ENCODE measurements at places on chromosomes 7 and 10.

DNA sequence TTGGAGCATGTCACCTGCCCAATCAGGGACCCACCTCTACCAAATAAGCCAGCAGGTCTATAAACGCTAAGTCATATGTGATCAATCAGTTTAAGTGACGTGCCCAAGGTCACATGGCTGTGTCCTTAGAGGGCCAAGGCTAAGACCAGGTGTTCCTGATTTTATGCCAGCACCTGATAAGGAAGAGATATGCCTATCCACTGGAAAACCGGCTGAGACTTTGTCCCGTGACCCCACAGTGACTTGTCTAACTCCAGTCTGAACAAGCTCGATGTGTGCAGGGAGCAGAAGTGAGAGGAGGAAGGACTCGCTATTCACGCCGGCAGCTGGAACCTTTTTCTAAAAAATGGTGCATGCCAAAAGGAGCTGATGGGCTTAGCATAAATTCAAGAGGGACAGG is 57.0 kb downstream of the PRKAG2 start:
- DNase-seq: no peak

DNA sequence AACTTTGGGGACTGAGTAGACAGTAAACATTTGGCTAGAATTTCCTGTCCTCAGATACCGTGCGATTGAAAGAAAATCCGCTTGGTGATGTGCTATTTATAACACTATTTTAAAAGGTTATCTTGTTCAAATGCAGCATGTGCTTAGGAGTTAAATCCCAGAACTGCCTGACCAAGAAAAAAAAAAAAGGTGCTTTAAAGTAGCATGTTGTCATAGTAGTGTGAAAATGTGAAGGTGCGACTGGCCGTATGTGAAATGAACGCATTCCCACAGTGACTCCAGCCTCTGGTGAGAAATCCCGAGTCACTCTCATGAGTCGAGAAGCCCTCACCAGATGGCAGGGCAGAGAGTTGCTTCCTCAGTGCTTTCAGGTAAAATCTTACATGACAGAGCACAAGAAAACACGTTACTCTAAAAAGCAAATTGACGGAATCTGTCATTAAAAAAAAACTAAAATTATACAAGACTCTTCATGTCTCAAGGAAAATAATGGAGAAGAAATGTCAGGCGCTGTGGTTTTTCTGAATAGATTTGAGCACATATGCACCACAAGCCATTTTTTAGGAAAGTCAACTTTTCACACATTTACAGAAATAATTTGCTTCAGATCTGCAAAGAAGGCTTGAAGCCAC is 18.4 kb upstream of the KLF6 start:
- no peak for DNase-seq

GRCh38 chr10:63013755-63014154 is 119.4 kb upstream of the NRBF2 start:
- no peak for DNase-seq

GRCh38 chr7:156038345-156038744 is 226.1 kb upstream of the SHH start:
- DNase-seq: no peak

DNA sequence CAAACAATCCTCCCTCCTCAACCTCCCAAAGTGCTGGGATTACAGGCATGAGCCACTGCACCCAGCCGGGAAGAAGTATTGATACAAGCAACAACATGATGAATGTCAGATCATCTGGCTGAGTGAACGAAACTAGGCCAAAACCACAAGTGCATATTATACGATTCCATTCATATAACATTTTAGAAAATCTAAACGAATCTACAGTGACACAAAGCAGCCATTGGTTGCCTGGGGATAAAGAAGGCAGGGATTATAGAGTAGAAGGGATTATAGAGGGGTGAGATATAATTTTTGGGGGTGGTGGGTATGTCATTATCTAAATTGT is 11.5 kb upstream of the RHBDD2 start:
- DNase-seq: no peak

DNA sequence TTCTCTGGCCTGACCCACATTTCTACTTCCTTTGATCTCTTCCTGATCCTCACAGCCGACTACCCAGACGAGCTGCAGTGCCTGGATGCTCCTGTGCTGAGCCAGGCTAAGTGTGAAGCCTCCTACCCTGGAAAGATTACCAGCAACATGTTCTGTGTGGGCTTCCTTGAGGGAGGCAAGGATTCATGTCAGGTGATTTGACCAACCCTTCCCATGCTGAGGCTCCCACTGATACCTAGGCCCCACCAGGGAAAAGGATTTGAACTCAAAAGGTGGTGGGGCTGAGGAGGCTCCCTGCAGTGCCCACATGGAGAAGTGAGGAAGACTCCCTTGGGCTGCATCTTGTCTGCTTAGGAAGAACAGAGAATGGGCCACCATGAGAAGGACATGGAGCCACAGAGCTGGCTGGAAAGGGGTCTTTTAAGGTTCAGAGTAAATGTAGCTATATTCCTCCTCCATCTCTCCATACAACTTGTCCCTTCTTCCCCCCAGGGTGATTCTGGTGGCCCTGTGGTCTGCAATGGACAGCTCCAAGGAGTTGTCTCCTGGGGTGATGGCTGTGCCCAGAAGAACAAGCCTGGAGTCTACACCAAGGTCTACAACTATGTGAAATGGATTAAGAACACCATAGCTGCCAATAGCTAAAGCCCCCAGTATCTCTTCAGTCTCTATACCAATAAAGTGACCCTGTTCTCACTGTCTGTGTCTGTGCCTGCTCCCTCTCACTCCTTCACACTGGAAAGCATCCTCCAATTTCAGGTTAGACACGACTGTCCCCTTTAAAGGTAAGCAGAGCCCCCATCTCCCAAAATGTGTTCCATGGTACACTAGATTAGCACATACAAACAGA is 3.3 kb downstream of the PRSS1 start:
- DNase-seq: no peak

DNA sequence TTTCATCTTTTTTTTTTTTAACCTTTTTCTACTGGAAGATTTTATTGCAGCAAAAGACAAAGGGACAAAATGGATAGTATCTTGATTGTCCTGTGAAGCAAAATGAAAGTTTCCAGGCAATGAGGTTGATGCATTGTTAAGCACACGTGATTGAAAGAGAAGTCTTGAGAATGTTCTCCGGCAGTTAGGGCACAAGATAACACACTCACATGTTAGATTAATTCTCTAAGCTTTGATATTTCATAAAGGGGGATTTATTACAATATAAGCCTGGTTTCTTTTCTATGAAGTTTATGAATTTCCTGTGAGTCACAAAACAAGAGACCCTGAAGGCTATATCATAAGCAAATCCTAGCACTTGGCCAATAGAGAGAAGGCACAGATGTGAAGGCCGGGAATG is 93.4 kb upstream of the ARMC3 start:
- DNase-seq: no peak

GRCh38 chr7:55085511-55086412 is 66.9 kb downstream of the EGFR start:
- no peak for DNase-seq

DNA sequence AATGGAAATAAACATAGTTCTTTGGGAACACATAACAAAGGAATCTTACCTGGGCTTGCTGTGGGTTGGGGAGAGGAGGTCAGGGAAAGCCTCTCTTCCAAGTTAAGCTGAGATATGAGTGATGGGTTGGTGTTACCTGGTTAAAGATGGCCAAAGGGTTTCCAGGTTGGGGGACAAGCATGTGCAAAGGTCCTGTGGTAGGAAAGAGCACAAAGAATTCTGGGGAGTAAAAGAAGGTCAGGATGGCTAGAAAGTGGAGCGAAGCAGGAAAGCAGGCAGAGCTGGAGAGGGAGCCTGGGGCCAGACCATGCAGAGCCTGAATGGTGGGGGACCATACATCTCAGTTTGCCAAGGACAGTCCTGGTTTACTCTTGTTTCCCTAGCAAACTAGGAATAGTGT is 133.2 kb downstream of the CFAP58 start:
- DNase-seq: no peak

GRCh38 chr7:50317221-50317678 is 12.7 kb downstream of the IKZF1 start:
- DNase-seq: no peak

All from NCI-H1417 (cell line).